Fibroblast of skin of right quadriceps (primary cell): ENCODE measurements at places on chromosomes 5 and 9.

DNA sequence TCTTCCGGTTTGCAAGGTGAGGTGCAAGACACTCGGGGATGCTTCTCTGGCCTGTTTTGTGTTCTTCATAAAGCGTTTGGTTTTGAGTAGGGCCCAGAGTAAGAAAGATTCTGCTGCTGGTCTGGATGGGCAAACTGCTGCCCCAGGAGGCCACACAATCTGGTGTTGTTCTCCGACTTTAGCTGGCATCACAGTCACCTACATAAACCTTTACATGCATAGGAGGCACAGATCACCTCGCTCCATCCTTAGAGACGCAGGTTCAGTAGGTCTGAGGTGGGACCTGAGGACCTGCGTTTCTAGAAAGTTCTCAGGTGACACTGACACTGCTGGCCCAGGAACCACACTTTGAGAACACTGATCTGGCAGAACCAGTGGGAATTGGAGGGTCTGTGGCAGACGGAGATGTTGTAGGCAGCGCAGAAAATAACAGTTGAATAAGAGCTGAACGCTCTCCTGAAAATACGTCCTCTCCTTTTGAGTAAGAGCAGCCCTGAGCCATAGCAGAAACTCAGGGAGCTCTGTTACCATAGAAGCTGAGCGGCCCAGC is 3.9 kb upstream of the SLC6A3 start:
- DNase-seq = no peak

DNA sequence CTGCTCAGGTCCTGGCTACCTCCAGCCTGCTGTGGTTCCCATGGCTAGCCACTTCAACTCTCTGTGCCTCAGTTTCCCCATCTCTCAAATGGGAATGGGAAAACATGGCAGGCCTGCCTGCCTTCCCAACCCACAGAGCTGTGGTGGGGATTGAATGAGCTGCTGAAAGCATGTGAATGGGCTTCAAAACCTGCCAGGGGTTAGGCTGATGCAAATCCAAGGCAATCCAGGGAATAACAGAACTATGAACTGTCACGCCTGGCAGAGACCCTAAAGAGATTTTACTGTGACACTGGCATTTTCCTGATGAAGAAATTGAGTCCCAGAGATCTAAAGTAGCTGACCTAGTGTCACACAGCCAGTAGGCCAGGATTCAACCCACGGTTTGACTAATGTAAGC is 29.9 kb upstream of the TCF7 start:
- DNase-seq = no peak

DNA sequence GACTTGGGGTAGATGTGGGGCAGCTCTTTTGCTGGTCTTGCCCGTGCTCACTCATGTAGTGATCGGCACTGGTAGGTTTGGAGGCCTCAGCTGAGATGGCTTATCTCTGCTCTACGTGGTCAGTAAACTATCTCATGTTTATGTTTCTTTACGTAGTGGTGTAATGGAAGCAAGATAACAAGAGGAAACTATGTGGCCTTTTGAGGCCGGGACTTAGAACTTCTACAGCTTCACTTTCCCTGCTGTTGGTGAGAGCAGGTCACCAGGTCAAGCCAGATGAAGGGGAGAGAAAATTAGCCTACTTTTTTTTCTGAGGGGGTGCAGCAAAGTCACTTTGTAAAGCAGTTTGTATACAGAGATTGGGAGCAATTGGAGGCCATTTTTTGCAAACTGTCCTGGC is 8.5 kb downstream of the FOCAD start:
- no peak for DNase-seq

GRCh38 chr5:177473443-177474001 is at the start of gene DBN1:
Gene DBN1, minus strand, starts transcription at chr5:177473634. Its CDS starts 113 bp downstream, at chr5:177473521.
- peak; percentile 74 for DNase-seq

DNA sequence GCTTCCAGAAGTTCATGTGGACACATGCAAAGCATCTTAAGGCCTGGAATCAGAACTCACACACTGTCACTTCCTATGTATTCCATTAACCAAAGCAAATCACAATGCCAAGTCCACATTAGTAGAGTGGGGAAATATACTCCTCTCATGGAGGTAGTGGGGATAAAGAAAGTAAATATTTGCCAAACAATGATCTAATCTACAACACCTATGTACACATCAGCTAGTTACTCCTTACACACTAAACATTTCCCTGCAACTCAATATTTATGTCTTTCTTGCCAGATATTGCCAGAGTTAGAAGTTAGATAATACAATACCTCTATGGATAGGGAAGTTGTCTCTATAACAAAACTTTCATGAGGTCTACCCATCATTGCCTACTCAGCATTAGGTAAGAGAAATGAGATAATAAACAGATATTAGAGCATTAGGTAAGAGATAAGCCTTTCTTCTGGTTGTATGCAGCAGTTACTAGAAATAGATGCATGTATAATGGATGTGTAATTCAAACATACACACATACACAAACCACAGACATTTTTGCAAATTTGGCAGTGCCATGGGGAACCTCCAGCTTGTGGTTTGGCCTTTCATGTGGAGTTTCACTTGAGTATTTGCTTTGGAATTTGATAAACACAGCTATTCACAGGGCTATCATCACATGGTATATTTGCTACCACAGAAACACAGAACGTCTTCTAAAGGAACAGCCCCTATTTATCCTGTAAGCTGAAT is 196.5 kb downstream of the TLE1 start:
- DNase-seq = peak; percentile 99
